GM03348 (cell line): ENCODE measurements at places on chromosomes 5 and 9.

DNA sequence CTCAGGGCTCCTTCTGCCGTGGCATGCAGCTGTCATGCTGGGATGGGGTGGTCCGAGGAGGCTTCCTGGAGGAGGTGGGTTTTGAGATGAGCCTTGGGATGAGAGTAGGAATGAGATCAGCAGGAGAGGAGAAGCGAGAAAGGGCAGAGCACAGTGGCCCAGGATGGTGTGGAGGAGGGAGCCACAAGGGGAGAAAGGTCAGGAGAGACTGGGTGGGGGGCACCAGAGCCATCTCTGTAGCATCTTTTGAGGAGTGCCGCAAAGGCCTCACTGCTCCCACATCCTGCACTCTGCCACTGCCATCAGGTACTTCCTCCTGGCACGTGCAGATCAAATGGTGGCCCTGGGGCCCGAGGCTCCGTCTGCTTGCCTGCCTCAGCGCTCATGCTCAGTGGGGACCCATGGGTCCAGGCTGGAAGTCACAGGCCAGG lies 150.2 kb downstream of the MACROH2A1 start:
- DNase-seq = no peak

GRCh38 chr5:54795284-54795683 lies 190.1 kb downstream of the ESM1 start:
- no peak for DNase-seq

- no peak for DNase-seq
Observed at GRCh38 chr5:65840071-65840470, 86.3 kb upstream of the ERBIN start.

GRCh38 chr5:129945028-129945427 lies 40.8 kb downstream of the CHSY3 start:
- peak; percentile 68 for DNase-seq
